ENCODE measurements at places on chromosomes 1 and 21. TPM values are rescaled to one million over a fixed set of nuclear protein-coding genes. Genes with fewer than 3 reads are reported as not detected.

GRCh38 chr1:44037154-44037553 is 5.9 kb upstream of the SLC6A9 start:
- DNase-seq, result no peak

- DNase-seq, result no peak
Measured at GRCh38 chr21:24110846-24111245, 1496.4 kb downstream of the MRPL39 start.

DNA sequence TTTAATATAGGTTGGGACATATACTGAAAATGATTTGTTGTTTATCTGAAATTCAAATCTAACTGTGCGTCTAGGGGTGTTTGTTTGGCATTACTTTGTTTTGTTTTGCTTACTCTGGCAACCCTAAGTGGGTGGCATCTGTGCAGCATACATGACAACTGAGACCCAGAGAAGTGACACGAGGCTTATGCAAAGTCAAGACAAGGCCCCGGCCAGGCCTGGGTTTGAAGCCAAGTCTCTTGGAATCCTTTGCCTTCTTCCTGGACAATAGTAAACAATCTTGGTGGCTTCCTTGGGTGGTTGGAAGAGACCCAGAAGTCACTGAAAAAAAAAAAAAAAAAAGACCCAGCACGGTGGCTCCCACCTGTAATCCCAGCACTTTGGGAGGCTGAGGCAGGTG is 197.6 kb upstream of the TMEM51 start:
- no peak for DNase-seq

GRCh38 chr1:40141878-40142535 is 19.2 kb upstream of the RLF start:
- DNase-seq, result no peak

- DNase-seq, result no peak
Measured at GRCh38 chr21:43758811-43759210, 17.3 kb downstream of the CSTB start.

DNA sequence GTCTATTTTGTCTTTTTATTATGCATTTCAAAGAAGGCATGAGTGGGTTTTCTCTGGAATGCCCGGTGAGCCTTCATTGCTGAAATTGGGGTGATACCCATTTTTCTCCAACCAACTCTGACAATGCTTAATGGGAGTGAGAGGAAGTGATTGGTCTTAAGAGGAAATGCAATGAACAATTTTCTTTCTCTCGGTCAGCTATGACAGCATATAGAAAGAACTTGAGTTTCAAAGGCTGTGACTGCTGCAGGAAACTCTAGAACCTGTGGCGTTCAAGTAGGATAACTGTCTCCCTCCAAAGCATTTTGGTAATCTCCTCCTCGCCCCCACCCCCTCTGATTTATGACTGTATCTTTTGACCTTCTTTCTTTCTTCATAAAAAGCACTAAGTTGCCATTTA is 155.9 kb downstream of the LYPLAL1 start:
- no peak for DNase-seq

- DNase-seq, result no peak
Measured at GRCh38 chr1:8011923-8012858, 13.9 kb downstream of the ERRFI1 start.

- no peak for DNase-seq
Measured at GRCh38 chr1:3610527-3611169, 660 bp downstream of the MEGF6 start.

DNA sequence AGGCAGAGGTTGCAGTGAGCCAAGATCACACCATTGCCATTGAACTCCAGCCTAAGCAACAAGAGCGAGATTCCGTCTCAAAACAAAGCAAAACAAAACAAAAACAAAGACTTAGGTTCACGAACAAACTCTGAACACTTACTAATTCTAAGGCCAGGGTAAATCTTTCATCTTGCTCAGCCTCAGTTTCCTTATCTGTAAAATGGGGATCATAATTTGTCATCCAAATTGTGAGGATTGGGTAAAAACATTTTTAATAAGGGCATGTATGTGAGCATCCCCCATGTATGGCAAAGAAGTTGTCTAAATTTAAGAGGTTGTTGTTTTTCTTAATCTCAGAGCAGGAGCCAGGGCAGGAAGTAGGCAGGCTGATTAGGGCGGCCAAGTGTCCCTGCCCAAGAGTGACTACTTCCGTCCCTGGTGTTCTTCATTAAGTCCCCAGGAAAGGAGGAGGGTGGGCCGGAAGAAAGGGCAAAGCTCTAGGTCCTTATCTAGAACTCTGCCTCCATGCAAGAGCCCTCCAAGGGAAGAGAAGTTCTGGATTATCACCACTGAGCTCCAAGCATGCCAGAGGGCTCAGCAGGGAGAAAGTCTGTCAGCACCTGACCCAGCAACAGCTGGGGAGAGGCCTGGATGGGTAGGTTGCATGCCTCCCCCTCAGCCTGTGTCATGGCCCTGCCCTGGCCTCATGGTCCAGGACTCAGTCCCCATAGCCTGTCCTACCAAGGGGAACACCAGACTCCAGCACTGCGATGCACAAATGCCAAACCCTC is 49.9 kb upstream of the CLIC4 start:
- DNase-seq, result no peak

DNA sequence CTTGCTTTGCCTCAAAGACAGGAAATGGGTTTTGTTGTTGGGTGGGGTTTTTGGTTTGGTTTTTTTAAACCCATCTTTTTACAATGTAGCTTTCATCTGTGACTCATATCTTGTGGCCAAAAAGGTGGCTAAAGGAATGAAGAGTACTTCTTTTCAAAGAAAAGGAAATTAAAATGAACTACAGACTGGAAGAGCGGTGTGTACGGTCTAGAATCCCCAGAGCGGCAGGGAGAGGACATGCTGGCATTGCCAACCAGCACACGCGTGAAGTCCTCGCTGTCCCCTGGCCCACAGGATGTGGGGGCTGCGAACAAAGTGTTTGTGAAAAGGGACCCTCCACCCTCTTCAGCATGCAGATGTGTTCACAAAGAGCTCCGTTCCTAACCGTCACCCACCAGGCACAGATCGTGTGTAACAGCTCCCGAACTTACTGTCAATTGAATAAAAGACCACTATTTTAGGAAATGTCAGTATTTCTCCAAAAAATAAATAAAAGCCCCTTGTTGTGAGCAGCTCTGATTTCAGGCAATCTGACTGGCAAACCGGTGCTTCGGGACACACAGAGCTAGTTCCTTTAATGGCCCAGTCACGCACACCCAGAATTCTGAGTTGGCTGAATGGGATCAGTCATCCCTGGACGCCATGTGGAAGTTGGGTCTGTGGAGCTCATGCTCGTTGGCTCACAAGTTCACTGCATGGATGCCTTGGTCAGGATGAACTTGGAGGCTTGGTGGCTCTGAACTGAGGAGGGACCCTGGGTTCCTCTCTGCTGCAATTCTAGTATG is 602.9 kb downstream of the NPHP4 start:
- DNase-seq, result no peak

GBP2 gene
- 6.6 TPM for total RNA-seq

LAX1 gene
- not detected for total RNA-seq

CLEC20A gene
- not detected for total RNA-seq

SELENBP1 gene
- total RNA-seq, result 30.2 TPM

S100A3 gene
- total RNA-seq, result 2.5 TPM

Measured in HepG2 (cell line).